Upper lobe of right lung (tissue), 1 donor: ENCODE measurements at places on chromosomes 13 and 19.
A peak's percentile ranks its signal among the peaks of the same experiment; 100 is the strongest.

DNA sequence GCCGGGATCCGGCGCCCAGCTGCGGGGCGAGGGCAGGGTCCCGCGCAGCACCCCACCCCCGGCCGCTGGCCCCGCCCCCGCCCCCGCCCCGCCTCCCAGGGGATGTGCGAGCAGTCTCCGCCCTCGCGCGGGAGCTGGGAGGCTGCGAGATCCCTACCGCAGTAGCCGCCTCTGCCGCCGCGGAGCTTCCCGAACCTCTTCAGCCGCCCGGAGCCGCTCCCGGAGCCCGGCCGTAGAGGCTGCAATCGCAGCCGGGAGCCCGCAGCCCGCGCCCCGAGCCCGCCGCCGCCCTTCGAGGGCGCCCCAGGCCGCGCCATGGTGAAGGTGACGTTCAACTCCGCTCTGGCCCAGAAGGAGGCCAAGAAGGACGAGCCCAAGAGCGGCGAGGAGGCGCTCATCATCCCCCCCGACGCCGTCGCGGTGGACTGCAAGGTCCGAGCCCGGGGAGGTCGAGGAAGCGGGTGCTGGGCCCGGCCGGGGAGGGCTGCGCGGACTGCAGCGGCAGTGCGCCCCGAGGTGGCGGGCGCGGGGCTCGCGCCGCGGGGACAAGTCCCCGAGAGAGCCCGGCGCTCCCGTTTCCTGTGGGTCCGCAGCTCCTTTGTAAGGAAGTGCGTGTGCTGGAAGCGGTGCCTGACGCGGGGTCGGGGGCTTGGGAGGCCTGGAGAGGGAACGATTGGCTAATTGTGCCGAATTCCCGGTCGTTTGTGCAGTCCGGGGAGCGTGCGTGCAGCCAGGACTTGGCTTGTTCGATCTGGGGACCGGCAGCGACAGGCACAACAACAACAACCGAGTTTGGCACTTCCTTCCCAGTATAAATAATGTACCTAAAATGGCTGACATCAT, at the start of gene ITM2B:
Gene ITM2B, plus strand, starts transcription at position 161 of the 843 bp plus-strand sequence. Its CDS starts 155 bp downstream, at position 316.
- DNase-seq, result peak; percentile 93

DNA sequence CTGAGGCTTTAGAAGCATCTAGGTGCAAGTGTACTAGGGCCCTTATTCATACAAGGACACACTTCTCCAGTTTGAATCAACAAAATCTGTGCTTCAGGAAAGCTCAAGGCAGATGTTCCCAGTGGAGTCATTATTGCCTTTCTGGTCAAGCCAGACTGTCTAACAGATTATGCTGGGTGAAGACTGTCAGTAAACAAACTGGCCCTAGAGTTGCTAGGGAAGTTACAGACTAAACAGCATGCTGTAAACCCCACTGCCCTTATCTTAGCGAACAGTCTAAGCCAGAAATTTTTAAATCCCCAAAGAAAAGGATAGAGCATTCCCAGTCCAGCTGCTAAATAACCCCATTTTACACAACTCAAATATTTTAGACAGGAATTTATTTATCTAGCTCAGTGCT, 1701.3 kb upstream of the PRR20A start:
- DNase-seq, result no peak

DNA sequence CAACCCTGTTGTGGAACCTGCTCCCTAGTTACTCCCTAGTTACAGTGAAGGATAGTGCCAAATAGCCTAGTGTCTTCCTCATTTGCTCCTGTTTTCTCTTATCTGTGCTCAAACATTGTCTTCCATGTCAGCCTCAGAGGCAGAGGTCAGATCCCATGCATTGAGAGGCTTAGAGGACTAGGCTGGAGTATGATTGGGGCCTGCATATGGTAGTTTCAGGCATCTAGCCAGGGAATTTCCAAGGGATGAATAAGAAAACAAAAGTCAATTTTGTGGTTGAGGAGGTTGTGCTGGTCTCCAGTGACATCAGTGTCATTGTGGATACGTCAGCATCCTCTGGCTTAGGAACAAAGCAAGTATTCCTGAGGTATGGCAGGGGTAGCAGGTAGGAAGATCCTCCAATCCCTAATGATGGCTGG, 9.4 kb downstream of the ZNF546 start:
- DNase-seq, result no peak

DNA sequence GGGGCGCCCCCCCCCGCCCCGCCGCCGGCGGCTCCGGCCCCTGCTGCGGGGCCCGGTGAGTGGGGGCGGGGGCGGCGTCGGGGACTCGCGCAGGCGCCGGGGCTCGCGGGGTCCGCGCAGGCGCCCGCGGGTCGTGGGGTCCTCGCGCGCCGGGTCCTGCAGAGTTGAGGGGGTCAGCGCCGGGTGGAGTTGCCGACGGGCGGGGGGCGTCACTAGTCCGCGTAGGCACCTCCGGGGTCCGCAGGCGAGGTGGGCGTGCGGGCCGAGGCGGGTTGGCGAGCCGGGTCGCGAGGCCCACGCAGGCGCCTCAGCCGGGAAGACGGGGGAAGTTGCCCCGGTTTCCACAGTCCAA, 365 bp downstream of the PPP6R1 start:
- no peak for DNase-seq
